ENCODE measurements at places on chromosomes 5 and 9. TPM values are rescaled to one million over a fixed set of nuclear protein-coding genes. Genes with fewer than 3 reads are reported as not detected.

GLRA1 gene
- total RNA-seq = not detected

NAA35 gene
- 31.6 TPM for total RNA-seq

RORB gene
- 0.82 TPM for total RNA-seq

STING1 gene
- total RNA-seq = 14.6 TPM

NUP214 gene
- 87.5 TPM for total RNA-seq

ARSK gene
- total RNA-seq = 13.3 TPM

CD274 gene
- total RNA-seq = 0.68 TPM

- H3K4me3 ChIP-seq = no peak overlapping the region
- no peak overlapping the region for H3K27ac ChIP-seq
- H3K36me3 ChIP-seq = no peaks in the 10 kb centered on the region
- H3K4me1 ChIP-seq = no peaks in the 10 kb centered on the region
- DNase-seq = peak; percentile 55
Observed at GRCh38 chr5:285991-286557, 14.6 kb downstream of the PDCD6 start.

GRCh38 chr5:109328626-109329025 is 81.1 kb downstream of the PJA2 start:
- H3K4me1 ChIP-seq = peaks cover 48% of the 10 kb centered on the region
- no peaks in the 10 kb centered on the region for H3K27me3 ChIP-seq
- no peaks in the 10 kb centered on the region for H3K36me3 ChIP-seq
- DNase-seq = no peak
- no peak overlapping the region for H3K4me3 ChIP-seq
- peak overlapping the region; percentile 75 for H3K27ac ChIP-seq

GRCh38 chr9:1876891-1877496 is 138.2 kb upstream of the SMARCA2 start:
- no peak for DNase-seq
- H3K27me3 ChIP-seq = no peaks in the 10 kb centered on the region
- no peaks in the 10 kb centered on the region for H3K36me3 ChIP-seq
- H3K4me3 ChIP-seq = no peak overlapping the region
- no peak overlapping the region for H3K27ac ChIP-seq
- no peaks in the 10 kb centered on the region for H3K4me1 ChIP-seq

GRCh38 chr9:135178498-135178897 is 91.0 kb downstream of the OLFM1 start:
- no peak overlapping the region for H3K27ac ChIP-seq
- H3K4me1 ChIP-seq = no peaks in the 10 kb centered on the region
- no peak for DNase-seq
- no peaks in the 10 kb centered on the region for H3K36me3 ChIP-seq

GRCh38 chr5:167853421-167853820 is 438.0 kb upstream of the WWC1 start:
- no peak overlapping the region for H3K27ac ChIP-seq
- no peak for DNase-seq
- H3K36me3 ChIP-seq = no peaks in the 10 kb centered on the region

DNA sequence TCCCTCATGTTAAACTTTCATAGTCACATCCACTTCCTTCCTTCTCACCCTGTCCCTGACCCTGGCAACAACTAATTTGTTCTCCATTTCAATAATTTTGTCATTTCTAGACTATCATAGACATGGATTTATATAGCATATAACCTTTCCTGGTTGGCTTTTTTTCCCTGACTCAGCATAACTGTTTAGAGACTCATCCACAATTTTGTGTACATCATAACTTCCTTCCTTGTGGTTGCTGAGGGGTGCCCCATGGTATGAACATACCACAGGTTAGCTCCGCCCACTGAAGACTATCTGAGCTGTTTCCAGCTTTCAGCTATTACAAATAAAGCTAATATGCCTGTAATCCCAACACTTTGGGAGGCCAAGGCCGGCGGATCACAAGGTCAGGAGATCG is 137.3 kb downstream of the PHF2 start:
- DNase-seq = no peak
- H3K4me3 ChIP-seq = no peak overlapping the region
- H3K4me1 ChIP-seq = no peaks in the 10 kb centered on the region
- no peaks in the 10 kb centered on the region for H3K36me3 ChIP-seq
- no peak overlapping the region for H3K27ac ChIP-seq

DNA sequence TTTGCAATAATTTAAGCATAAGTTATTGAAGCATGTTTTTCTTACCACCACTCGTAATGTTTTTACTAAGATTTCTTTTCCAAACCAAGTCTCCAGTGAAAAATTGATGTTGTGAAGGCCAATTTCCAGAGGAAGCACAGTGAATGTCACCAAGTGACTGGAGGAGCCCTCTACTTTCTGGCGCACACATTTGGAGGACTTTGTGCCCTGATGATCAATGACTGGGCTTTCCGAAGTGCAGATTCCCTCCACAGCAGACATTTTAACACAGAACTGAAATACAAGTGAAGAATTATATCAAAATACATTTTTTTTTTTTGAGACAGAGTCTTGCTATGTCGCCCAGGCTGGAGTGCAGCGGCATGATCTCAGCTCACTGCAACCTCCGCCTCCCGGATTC is 52.6 kb downstream of the C5 start:
- no peaks in the 10 kb centered on the region for H3K36me3 ChIP-seq
- no peaks in the 10 kb centered on the region for H3K4me1 ChIP-seq
- no peaks in the 10 kb centered on the region for H3K27me3 ChIP-seq

DNA sequence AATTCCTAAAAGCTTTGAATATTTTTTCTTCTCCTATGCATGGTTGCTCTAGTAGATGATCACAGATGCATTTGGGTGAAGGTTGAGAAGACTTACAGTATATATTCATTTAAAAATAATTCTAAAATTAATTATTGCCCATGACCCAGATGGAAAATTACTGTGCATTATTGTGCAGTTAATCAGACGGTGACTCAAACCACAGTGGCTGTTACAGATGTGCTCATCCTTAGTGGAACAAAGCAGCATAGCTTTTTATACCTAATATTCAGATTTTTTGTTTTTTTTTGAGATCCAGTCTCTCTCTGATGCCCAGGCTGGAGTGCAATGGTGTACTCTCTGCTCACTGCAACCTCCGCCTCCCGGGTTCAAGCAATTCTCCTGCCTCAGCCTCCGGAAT is 10.7 kb downstream of the OR2V1 start:
- H3K27ac ChIP-seq = no peak overlapping the region
- H3K4me1 ChIP-seq = no peaks in the 10 kb centered on the region
- peaks cover 85% of the 10 kb centered on the region for H3K27me3 ChIP-seq
- H3K4me3 ChIP-seq = no peak overlapping the region
- no peak for DNase-seq

DNA sequence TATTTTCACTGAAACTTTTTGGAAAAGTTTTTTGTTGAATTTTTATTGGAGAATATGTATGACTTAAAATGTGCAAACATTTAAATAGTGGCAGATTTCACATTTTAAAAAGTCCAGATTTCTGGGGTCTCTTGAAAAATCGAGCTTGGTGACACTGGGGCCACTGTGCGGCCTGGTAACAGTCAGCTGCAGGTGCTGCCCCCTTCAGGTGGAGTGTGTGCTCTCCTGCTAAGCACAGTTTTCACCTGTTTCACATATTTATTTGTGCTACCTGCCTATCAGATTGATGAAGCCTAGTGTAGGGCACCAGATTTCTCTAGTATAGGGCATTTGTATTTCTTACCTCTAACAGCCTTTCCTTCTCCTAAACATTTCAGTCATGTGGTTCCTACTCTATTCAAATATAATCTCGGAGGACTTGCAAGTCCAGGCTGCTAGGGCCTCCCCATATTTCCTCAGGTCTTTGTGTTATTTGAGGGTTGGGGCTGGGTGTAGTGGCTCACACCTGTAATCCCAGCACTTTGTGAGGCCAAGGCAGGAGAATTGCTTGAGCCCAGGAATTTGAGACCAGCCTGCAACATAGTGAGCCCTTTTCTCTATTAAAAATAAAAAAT is 95.8 kb upstream of the KLF9 start:
- no peaks in the 10 kb centered on the region for H3K27me3 ChIP-seq
- no peak for DNase-seq
- no peak overlapping the region for H3K4me3 ChIP-seq

All from sigmoid colon (tissue), 7 donors.